ENCODE measurements at places on chromosomes 1 and 21. TPM values are rescaled to one million over a fixed set of nuclear protein-coding genes. Genes with fewer than 3 reads are reported as not detected.

The GBP2 gene
- 0.77 TPM for total RNA-seq

The CFAP45 gene
- total RNA-seq: 0.87 TPM

The CLDN17 gene
- not detected for total RNA-seq

The ALDH4A1 gene
- 13.2 TPM for total RNA-seq

The KLHDC9 gene
- 2.0 TPM for total RNA-seq

The CCDC28B gene
- 1.6 TPM for total RNA-seq

The UMODL1 gene
- total RNA-seq: not detected

The RIMS3 gene
- total RNA-seq: 1.7 TPM

The CCDC30 gene
- 0.64 TPM for total RNA-seq

All from A549 treated with GW870086 at 1 μM for 4 hours (cell line).